ENCODE measurements at places on chromosomes 16 and 17.

DNA sequence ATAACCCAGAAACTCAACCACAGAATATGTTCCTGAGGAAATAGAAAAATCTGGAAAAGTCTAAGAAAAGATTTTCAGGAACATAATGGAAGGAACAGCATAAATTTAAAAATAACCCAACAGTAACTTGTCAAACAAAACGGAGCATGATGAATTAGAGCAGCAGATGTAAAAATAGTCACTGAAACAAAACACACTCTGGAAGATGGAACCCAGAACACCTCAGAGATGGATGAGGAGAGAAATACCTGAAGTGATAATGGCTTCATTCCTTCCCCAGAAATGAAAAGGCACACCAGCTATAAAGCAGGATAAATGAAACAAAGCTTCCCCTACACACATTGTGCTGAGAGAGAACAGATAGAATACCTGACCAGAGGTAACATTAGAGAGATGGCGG is 6.3 kb downstream of the TK1 start:
- DNase-seq: no peak

DNA sequence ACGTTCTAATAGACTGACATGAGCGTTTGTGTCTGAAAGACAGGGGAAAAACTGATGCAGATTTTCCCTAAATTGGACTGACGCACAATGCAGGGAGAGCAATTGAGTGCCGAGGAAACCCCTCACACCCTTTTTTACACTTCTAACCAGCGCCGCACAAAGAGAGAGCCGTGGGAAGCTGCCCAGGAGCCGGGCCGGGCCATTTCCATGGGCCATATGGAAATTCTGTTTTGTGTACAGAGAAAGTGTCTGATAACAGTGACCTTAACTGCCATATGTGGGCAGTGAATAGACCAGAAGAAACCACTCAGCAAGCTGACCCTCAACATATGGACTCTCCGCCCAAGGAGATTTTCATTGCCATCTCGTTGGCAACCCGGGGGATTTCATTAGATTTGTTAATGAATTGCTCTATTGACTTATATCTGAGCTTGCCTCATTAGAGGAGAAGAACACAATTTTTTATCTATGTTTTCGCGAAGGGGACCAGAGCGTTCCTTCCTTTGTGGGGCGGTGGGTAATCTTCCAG is 225.9 kb upstream of the IRX3 start:
- DNase-seq: no peak

DNA sequence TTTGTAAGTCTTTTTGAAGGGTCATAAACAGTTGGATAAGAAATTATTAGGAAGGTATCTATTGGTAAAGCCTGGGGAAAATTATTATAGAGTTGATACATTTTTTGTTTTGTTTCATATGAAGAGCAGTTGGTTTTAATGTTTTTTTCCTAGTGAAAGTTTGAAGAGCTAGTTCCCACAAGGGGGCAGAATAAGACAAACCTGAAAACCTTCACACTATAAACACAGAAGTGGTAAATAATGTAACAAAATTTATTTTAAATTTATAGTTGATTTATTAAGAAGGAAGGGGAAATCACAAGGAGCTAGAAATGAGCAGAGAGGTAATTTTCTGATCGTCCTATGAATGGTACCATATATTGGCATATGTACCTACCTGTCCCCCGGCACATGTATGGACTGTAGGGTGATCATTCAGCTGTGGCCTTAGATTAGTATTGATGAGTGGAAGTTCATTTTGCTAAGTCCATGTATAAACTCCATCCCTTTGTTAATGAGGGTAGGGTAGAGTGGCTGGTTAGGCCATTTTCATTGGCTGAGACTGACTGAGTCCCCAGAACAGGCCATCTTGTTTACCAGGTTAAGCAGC is 116.3 kb downstream of the TANC2 start:
- DNase-seq: peak; percentile 76

DNA sequence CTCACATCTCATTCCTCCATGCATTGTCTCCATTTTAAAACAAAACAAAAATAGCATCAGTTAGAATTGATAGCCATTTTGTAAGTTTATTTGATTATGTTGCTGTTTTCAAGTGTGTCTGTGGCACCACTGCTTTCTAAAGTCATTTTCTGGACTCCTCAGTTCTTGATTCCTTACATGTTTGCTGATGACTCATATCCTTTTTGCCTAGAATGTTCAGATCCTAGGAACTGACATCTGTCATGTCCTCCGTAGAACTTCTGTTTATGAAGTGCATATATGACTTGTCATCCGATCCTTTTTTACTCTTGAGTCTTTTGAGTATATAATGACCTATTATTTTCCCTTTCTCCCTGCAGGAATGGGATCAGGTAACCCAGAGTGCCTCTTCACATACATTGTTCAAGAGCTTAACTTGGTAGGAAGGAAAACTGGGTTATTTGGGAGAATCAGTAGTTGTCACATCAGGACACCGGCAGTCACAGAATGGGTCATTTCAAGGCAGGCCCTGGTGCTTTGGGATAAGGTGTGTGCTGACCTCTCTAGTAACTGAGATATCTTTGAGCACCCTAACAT is 69.2 kb downstream of the MAP2K4 start:
- DNase-seq: peak; percentile 65
